ENCODE measurements at places on chromosomes 1 and 21.

GRCh38 chr1:234968451-234968850, 160.2 kb downstream of the TOMM20 start:
- DNase-seq: peak; percentile 52

- DNase-seq: no peak
These were observed 99.7 kb downstream of the RIPK4 start for GRCh38 chr21:41667136-41667535.

DNA sequence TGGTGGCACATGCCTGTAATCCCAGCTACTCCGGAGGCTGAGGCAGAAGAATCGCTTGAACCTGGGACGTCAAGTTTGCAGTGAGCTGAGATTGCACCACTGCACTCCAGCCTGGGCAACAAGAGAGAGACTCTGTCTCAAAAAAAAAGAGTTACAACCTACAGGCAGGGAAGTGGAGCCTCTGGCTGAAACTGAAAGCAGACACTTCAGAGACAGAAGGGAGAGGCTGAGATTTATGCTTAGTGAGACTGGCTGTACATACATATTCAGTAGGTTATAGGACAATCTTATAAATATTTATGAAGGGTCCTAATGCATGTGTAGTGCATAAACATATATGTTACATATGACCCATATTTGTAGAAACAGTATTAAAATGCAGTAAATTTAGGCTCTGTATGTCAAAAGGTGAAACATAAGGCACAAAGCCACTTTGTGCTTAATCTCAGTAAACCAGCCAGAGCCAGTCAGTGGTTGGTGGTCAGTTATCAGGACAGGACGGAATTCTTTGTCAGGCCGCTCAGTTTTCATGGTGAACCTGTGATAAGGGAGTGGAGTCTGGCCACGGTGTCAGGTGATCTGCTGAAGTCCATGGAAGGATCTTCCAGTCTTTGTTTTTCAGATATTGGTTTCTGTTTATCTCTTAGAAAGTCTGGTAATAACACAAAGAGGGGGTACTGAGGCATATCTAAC, 13.7 kb downstream of the RHEX start:
- DNase-seq: no peak

- DNase-seq: no peak
These were observed 7.7 kb upstream of the SDC3 start for GRCh38 chr1:30916296-30916695.

- no peak for DNase-seq
These were observed 45.4 kb upstream of the PLD5 start for GRCh38 chr1:242569867-242570266.

DNA sequence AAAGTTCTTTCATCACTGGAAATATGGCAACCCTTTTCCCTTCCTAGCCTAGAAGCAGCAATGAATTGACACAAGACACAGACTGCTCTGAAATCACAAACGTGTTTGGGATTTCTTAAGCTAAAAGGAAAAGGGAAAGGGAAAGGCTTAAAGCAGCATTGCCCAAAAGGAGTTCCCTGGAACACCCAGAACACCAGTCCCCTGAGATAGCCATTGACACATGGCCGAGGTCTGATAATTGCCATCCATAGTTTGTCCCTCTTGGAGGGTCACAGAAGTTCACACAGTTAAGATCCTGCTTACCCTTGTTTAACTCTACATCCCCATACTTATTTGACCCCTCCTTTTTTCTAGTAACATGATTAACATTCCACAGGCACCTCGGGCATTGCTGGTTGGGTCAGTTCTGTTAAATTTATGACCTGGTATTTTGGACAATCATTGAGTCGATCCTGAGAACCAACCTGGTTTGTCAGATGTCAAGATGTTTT, 72.9 kb downstream of the ZNF281 start:
- no peak for DNase-seq

DNA sequence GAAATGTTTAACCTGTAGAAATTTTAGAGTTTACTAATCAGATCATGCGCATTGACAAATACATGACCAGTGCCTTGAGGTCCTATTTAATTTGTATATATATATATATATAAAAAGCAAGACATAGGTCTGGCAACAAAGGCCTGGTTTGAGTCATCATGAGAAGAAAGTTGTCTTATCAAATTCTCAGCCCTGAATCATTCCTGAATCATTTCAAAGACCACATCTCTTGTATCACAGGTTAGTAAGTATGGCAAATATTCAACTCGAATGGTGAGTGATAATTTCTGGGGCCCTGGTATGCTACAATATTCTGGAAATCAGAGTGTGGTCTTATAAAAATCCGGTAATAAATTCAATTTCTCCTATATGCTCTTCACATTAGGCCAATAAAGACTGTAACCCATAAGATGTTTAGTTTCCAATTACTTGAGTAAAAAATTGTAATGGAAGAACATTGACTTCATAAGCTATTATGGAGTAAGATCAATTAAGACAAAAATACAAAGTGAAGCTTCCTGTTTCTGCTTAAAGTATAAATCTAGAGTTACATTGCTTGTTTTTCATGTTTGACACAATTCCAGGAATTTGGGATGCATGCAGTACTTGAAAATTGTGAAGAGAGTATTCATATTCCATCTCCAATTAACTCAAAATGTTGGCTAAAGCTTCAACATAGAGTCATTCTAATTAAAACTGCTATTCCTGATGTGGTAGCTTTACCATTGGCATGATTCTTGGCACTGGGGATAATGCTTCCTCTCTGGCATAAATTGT, 309.4 kb downstream of the BRINP3 start:
- DNase-seq: no peak

DNA sequence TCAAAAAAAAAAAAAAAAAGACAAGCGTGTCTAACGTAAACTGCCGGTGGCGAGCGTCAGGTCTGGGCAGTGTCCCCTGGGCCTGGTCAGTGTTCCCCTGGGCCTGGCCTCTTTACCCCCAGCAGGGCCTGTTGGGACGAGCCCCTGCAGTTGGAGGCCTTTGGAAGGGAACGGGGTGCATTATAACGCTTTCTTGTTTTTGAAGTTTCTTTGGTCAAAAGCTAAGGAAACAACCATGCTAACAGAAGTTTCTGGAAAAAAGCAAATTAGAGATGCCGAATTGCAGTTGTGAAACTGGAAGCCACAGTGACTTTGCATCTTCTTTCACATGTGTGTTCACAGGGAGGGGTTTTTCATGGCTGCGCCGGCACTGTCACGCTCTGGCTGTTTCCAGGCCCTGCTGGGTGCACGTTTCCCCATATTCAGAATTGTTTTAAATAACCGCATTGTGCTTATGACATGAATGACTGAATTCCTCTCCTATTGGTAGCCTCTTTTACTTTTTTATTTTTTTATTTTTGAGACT, 16.0 kb downstream of the RRP1 start:
- DNase-seq: no peak

DNA sequence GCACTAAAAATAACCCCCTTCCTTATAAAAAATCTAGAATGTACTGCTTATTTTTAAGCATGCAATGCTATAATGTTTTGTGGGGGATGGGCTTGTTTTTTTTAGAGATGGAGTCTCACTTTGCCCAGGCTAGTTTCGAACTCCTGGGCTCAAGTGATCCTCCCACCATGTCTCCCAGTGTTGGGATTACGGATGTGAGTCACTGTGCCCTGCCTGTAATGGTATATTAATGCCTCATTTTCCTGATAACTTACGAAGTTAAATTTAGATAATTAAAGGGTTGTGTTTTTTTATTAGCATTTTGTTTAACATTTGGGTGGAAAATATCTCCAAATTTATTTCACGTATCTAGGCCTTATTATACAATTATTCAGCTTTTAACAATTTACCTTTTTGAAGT, 6.5 kb downstream of the RNF11 start:
- no peak for DNase-seq

DNA sequence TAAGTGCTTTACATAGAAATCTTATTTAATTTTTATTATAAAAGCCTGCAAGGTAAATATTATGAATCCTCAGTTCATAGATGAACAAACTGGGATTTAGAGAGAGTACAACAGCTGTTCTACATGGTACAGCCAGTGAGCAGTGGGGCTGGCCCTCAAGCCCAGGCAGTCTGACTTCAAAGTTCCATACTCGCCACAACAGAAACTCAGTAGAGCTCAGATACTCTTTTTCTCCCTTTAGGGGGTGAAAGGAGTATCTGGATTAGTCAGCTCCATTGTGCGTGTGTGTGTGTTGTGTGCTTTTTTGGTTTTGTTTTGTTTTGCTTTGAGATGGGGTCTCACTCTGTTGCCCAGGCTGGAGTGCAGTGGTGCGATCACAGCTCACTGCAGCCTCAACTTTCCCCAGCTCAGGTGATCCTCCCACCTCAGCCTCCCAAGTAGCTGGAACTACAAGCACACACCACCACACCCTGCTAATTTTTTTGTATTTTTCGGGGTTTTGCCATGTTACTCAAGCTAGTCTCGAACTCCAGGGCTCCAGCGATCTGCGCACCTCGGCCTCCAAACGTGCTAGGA, 378.5 kb downstream of the SMYD3 start:
- no peak for DNase-seq

DNA sequence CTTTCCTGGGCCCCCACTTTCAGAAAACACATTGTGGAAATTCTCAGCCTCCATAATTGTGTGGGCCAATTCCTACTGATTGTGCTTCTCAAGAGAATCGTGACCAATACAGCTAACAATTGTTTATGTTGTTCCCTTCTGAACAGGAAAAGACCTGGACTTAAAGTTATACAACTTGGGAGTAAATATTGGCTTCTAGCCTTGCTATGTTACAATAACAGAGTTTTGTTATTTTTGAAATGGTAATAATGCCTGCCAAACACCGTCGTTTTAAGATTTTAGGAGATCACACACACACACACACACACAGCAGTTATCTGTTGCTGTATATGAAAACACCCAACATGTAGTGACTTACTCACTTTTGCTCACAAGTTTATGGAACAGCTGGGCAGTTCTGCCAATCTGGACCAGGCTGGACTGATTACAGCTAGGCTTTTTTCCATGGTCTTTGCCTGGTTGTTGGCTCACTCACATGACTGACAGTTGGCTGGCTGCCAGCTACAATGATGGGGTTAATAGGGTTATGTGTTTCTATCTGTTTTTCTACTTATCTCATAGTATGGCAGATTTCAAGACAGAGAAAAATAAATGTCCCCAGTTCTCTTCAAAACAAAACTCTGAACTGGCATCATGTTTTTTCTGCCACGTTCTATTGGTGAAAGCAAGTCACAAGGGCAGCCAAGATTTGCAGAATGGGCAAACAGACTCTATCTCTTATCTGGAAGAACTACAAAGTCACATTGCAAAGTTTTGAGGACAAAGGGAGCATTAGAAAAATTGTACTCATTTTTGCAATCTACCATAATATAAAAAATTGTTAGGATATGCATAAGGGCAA, 447.5 kb downstream of the NEGR1 start:
- DNase-seq: no peak

DNA sequence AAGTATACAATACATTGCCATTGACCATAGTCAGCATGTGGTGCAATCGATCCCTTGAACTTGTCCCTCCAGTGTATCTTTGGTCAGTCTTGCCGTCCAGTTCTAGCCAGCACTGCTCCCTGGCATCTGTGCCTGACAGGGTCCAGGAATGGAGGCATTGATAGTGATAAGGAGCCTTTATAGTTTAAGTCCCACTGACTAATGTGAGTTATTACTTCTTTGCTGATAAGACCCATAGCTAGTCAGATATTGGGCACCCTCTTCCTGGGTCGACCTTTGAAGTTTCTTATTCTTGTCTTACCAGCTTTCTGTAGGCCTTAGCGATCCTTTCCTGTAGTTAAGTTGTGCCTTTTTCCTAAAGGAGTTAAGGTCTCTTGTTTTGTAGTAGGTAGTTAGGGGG, 13.0 kb downstream of the UCK2 start:
- DNase-seq: no peak

- DNase-seq: no peak
These were observed 205.7 kb upstream of the PTBP2 start for GRCh38 chr1:96515925-96516324.

DNA sequence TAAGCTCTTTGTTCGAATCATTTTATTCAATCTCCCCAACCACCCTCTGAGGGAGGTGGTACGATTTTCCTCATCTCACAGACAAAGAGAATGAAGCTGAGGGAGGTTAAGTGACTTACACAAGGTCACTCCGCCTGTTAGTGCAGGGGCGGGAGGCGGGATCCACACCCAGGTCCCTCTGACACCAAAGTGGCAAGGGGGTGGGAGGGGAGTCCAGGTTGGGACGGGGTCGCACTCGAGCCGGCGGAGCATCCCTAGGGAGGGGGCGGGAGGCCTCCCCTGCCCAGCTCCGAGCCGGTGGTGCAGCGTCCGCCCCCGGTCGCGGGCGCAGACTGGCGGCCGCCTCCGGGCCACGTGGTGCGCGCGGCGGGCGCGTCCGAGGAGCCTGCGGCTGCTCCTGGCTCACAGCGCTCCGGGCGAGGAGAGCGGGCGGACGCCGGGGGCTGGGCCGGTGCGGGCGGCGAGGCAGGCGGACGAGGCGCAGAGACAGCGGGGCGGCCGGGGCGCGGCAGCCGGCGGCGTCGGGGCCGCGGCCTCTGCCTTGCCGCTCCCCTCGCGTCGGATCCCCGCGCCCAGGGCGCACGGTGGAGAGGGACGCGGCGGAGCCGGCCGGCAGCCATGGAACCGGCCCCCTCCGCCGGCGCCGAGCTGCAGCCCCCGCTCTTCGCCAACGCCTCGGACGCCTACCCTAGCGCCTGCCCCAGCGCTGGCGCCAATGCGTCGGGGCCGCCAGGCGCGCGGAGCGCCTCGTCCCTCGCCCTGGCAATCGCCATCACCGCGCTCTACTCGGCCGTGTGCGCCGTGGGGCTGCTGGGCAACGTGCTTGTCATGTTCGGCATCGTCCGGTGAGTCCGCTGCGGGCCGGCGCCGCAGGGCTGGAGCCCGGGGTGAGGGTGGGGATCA, at the start of gene OPRD1:
Gene OPRD1, plus strand, starts transcription at position 405 of the 903 bp plus-strand sequence. Its CDS starts 214 bp downstream, at position 619.
- DNase-seq: no peak

DNA sequence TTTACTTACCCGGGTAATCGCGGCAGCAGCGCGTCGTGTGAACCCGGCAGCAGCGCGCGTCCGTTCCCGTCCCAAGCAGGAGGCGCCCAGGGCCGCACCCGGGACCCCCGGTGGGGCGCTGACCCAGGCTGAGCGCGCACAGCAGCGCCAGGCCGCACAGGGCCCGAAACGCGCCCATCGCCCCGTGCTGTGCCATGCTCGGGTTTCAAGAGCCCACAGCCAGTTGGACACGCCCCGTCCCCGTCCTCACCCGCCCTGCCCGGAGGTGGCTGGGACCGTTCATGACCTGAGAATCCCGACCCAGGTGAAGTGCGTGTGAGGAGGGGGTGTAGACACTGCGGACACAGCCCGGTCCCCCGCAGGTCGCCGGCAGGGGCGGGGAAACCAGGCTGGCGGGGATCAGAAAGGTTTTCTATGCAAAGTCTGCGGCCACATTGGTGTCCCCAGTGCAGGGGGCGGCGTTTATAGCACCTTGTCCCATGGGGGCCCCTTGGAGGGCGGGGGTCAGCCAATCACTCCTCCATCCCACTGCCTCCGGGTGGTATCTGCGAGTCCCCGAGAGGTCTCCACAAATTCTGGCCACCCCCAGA, at the start of gene TNFRSF18:
Gene TNFRSF18, minus strand, starts transcription at position 217 of the 590 bp plus-strand sequence. Its CDS starts 21 bp downstream, at position 196.
- DNase-seq: no peak

GRCh38 chr1:244099258-244099930, 48.3 kb downstream of the ZBTB18 start:
- no peak for DNase-seq

- no peak for DNase-seq
These were observed 57.3 kb downstream of the NFASC start for GRCh38 chr1:204927673-204928641.

GRCh38 chr1:185279571-185279970, 37.5 kb downstream of the IVNS1ABP start:
- no peak for DNase-seq

All from NCI-H2029 treated with DMSO at 0.1 percent for 48 hours (cell line).